NCI-H1417 treated with DMSO at 0.1 percent for 48 hours (cell line): ENCODE measurements at places on chromosomes 12 and 14.

GRCh38 chr14:56005191-56006053 is 112.8 kb upstream of the PELI2 start:
- no peak for DNase-seq

DNA sequence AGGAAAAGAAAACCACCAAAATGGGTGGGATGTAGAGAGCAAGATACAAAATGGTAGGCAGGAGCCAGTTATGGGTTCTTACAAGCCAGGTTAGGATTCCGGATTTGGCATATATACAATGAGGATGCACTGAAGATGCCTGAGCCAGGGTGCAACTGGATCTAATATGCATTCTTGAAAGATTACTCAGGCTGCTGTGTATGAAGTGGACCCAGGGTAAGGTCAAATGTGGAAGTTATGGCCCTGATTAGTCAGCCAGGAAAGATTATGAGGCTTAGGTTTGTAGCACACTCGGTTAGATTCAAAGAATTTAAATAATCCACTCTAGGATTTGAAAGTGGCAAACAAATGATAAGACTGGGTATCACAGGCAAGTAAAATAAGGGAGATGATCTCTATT is 1750.7 kb upstream of the FLRT2 start:
- no peak for DNase-seq

DNA sequence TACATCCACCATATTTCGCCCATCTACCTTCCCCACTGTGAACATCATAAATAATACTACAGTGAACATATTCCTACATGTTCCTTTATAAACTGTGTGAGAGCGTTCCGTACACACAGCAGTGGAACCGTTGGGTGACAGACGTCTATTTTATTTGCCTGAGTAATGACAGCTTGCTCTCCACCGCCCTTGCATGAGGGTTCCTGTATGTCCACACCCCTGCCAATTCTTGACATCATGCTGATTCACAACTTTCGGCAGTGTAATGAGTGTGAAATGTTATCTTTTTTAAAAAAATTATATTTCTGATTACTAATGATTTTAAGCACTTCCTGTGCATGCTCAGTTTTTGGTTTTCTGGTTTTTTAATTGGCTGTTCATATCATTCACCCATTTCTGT is 4.3 kb upstream of the RAD52 start:
- DNase-seq, result no peak

DNA sequence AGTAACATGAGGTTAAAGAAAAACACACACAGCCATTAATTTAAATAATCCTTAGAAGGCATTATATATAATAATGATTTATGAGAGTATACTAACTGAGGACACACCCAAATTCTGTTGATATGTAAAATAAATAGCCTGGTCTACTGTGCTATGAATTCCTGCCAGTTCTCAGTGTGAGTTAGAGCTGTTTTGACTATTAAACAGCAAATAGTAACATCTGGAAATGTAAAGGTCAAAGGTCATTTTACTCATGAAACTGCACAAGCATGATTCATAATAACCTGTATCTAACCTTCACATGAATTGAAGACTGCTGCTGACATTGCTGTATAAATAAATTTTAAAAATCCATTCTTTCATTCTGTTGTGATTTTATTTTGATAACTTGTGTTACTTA is 966.7 kb downstream of the SLC6A15 start:
- no peak for DNase-seq

DNA sequence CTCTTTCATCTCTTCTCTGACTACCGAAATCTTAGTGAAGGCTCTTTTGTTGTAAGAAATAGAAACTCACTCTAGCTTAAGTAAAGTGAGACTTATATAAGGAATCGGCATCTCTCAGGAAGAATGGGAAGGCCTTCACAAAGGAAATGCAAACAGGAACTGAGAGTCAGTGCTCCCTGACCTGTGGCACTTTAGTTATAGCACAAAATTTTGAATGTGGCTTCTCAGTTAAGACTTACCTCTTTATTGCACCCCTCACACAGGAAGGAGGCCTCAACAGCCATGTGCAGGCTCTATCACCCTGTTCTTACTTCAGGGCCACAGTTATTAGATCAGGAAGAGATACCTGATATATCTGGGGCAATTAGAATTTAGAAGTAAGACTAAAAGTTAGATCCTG is 224.7 kb upstream of the EGLN3 start:
- no peak for DNase-seq

DNA sequence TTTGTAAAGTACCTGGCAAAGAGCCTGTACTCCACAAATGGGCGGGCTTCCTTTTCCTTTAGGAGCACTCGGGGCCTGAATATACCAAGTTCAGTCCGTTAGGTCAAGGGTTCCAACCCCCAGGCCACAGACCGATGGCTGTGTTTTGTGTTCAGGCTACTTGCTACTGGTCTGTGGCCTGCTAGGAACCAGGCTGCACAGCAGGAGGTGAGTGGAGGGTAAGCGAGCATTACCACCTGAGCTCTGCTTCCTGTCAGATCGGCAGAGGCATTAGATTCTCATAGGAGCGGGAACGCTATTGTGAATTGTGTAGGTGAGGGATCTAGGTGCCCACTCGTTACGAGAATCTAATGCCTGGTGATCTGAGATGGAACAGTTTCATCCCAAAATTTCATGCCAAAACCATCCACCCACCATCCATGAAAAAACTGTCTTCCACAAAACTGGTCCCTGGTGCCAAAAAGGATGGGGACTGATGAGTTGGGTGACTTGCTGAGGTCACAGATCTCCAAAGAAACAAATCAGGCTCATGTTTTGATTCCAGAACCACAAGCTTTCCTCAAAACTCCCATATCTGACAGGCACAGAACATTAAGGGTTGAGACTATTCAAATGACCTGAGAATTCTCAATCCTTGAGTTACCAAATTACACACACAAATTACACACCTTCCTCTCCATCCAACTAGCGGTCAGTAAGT is 4.2 kb downstream of the CSRP2 start:
- no peak for DNase-seq

DNA sequence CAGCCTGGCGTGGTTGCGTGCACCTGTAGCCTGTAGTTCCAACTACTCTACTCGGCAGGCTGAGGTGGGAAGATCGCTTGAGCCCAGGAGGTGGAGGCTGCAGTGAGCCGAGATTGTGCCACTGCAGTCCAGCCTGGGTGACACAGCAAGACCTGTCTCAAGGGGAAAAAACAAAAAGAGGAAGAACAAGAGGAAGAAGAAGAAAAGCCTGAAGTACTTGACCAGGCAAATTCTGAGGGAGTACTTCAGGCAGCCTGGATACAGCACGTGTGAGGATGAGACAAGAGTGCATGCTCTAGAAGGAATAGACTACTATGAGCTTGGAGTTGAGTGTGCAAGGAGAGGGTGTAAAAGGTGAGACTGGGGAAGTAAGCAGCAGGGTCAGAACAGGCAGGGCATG is 1.8 kb downstream of the GDF3 start:
- DNase-seq, result no peak

- no peak for DNase-seq
These were observed 308.3 kb upstream of the RGS6 start for GRCh38 chr14:71623939-71624338.

GRCh38 chr12:116876151-116876869 is 4.9 kb downstream of the HRK start:
- no peak for DNase-seq

GRCh38 chr12:114760151-114760877 is 76.3 kb upstream of the TBX3 start:
- DNase-seq, result no peak

DNA sequence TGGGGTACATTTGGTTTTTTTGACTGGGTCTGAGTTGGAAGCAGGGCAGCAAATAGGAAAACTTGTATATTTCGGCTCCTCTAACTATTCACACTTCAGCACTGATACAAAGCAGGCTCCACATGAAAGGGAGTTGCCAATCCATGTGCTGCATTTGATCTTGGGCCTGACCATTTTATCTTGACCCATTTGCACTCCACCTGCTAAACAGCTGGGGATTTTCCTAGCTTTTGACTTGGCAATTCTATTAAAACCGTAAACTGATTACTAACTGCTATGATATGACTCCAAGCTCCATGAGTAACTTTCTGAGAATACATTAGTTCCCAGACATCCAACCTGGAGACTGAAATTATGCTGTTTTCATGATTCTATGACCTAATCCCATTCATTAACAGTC is 797.1 kb downstream of the BCL11B start:
- no peak for DNase-seq

GRCh38 chr14:93018366-93018765 is 95.4 kb downstream of the CHGA start:
- DNase-seq, result no peak

- no peak for DNase-seq
These were observed 4.7 kb upstream of the CDH24 start for GRCh38 chr14:23062002-23062401.

- no peak for DNase-seq
These were observed 507.5 kb downstream of the NAV3 start for GRCh38 chr12:78338054-78338785.

DNA sequence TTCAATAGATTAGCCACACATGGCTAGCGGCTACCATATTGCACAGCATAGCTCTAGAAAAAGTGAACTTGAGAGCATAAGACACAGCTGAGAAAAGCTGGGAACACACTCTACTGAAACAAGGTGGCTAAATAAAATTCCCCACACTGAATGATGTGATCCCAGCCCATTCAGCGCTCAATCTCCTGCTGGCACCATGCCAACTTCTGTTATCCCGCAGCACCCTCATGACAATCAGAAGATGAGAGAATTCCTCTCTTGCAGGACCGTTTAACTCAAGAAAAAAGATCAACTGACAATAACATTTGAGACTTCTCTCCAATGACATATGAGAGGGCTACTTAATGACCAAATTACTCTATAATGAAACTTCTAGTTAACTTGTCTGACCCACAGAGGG is 115.4 kb downstream of the ADAMTS20 start:
- DNase-seq, result no peak

DNA sequence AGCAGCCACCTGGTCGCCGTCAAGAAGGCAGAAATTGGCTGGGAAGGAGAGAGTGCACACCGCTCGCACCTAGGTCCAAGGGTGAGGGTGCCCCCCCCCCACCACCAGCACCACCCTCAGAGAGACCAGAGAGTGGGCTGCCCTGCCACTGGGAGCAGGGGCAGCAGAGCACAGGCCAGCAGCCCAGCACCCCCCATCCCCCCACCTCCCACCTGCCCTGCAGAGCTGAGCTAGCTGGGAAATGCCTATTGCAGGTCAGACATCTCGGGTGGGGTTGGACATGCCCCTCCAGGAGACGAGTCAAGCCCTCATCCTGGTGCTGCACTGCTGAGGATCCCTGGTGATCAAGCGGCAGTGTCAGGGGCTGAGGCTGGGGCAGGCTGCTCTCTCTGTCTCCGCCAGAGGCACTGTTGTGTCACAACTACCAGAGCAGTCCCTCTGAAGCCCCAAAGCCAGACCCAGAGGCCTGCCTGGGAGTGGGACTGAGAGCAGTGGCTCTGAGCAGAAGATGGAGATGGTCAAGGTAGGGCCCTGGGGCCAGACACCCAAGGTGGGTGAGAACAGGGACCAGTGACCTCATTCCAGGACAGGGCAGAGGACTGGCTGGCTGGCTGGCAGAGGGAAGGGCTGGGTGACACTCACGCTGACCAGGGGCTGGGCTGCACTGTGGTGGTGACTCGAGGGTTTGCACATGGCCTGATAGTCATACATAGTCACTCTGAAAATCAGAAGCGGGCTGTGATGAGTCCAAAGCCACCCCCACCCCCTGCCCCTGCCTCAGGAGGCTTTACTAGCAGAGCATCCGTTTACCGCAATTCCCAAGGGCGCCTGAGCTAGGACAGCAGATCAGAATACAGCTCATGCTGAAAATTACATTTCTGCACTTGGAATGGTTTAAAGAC is 19.7 kb upstream of the LRTM2 start:
- DNase-seq, result no peak

DNA sequence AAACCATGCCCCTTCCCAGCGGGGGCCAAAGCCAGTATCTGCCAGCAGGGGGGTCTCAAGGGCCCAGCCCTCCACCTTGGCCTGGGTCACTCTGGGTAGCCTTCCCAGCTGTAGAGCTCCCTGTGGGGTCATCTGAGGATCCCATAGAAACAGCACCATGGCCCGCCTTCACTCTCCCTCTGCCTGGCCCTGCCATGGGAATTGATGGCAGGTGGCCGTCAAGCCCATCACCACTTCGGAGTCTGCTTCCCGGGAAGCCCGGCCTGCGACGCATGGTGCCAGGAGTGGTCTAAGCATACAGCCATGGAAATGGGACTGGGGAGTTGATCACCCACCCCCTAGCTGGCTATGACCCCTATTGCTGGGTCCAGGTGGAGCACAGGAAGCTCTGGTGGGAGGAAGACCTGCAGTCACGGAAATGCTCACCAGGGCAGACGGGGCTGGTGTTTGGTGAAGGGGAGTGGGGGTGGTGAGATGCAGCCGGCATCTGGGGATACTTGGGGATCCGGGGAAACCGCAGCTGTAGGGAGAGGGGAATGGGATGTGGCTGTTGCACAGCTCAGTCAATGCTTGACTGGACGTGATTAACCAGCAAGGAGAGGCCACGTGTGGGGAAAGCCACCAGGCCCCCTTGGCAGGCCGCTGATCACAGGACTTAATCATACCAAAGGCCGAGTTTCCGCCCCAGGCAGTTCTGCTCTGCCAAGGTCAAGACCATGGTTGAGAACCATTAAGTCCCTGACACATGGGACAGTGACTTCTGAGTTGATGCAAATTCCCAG is 52.2 kb upstream of the DIO3 start:
- DNase-seq, result no peak

DNA sequence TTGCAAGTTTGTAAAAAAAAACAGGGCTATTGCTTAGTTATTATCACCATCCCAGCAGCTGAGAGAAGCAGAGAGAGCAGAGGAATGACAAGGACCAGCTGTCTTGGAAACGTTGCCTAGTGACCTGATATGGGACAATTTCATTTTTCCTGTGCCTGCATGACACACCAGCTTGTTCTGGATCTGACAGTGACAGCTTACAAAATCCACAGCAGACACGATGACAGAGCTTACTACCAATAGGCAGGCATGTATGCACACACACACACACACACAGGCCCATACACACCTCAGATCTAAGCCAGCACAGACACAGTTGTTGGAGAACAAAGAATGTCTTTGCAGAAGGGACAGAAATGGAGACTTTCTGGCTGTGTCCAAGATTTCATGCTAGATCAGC is 25.4 kb downstream of the HSPB8 start:
- DNase-seq, result no peak

- peak; percentile 66 for DNase-seq
These were observed 2.8 kb upstream of the SMUG1 start for GRCh38 chr12:54191550-54192022.

DNA sequence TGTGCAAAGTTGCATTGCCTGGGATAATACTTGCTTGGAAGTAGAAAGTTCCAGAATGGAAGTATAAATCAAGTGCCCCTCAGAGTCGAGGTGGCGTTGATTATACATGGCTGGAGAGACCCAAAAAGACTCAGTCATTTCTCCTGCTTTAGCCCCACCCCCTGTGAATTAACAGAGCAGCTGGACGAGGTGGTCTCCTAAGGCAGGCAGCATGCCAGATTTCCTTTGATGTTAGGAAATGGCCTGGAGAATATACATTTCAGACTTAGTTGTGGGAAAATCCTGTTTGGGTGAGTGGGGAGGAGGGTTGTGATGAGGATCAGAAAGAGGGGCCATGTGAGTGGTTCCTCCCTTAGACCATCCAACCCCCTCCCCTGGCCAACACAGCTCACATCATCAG is 406.1 kb upstream of the TMPO start:
- DNase-seq, result no peak

- DNase-seq, result no peak
These were observed 886.2 kb downstream of the DIO2 start for GRCh38 chr14:79325071-79325470.
